ENCODE measurements at places on chromosomes 7 and 10. TPM values are rescaled to one million over a fixed set of nuclear protein-coding genes. Genes with fewer than 3 reads are reported as not detected.

GRCh38 chr10:26474026-26474425 is 35.9 kb downstream of the APBB1IP start:
- H3K4me3 ChIP-seq: no peak overlapping the region
- no peaks in the 10 kb centered on the region for H3K36me3 ChIP-seq
- H3K27me3 ChIP-seq: peaks cover 3% of the 10 kb centered on the region
- H3K4me1 ChIP-seq: no peaks in the 10 kb centered on the region
- no peak for DNase-seq
- H3K27ac ChIP-seq: no peak overlapping the region

- DNase-seq: no peak
- H3K4me1 ChIP-seq: peaks cover 10% of the 10 kb centered on the region
- no peaks in the 10 kb centered on the region for H3K36me3 ChIP-seq
- no peaks in the 10 kb centered on the region for H3K27me3 ChIP-seq
- no peak overlapping the region for H3K4me3 ChIP-seq
- no peak overlapping the region for H3K27ac ChIP-seq
Observed at GRCh38 chr7:11196143-11196542, 222.5 kb downstream of the PHF14 start.

DNA sequence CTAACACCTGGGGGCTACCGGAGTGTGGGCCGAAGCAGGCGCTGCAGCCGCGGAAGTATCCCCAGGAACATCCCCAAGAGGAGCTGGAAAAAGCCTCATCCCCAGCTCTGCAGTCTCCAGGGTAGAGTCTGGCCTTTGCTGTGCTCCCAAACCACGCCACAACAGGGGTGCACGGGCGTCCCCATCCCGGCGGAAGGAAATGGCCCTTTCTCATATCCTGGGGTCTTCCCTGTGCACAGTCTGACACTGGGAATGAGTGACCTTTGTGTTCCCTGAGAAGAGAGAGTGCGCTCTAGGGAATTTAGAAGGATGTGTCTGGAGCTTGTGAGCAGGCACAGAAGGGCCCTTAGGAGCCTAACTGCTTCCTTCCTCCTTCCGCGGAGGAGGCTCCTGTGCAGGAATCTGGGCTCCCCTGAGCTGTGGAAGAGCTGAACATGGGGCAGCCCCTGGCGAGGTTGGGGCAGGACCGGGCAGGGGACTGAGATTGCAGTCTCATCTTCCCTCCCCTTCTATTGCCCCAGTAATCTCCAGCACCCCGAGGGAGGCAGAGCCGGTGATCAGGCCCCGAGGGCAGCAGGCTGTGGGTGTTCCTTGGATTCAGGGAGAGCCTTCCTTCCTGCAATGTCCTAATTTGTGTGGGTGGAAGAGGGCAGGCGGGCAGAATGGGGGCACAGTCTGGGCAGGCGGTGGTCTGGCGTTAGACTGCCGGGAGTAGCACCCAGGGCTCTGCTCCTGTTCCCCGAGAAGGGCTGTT is 1.3 kb downstream of the REPIN1 start:
- H3K36me3 ChIP-seq: no peaks in the 10 kb centered on the region
- H3K4me1 ChIP-seq: peaks cover 25% of the 10 kb centered on the region
- H3K4me3 ChIP-seq: peak overlapping the region; percentile 87
- no peak for DNase-seq
- no peaks in the 10 kb centered on the region for H3K27me3 ChIP-seq
- H3K27ac ChIP-seq: peak overlapping the region; percentile 83

DNA sequence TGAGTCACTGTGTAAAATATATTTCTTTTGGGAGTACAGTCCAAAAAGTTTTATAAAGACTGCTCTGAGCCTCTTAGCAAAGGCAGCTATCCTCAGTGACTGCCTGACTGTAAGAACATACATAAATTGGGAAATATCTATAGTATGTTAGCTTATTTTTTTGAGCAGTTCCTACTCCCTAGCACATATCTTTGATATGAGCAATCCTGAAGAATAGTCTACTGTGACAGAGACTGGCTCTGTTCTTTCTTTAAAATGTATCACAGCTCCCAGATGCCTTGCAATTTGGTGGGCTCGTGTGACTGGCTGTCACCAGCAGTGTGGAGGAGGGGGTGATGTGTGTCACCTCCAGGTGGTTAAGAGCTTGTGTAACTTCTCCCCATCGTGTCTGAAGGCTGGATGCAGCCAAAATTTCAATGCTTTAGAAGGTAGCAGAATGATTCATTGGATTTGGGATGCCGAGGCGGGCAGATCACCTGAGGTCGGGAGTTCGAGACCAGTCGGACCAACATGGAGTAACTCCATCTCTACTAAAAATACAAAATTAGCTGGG is 47.9 kb downstream of the MTERF1 start:
- no peak for DNase-seq
- H3K36me3 ChIP-seq: no peaks in the 10 kb centered on the region
- H3K27me3 ChIP-seq: no peaks in the 10 kb centered on the region
- H3K27ac ChIP-seq: no peak overlapping the region
- H3K4me1 ChIP-seq: no peaks in the 10 kb centered on the region

GRCh38 chr7:105675934-105676371 is 94.7 kb upstream of the EFCAB10 start:
- H3K4me1 ChIP-seq: peaks cover 19% of the 10 kb centered on the region
- no peak for DNase-seq
- no peak overlapping the region for H3K27ac ChIP-seq
- H3K27me3 ChIP-seq: no peaks in the 10 kb centered on the region
- no peaks in the 10 kb centered on the region for H3K36me3 ChIP-seq

GRCh38 chr7:100489824-100490223 is 6.1 kb downstream of the NYAP1 start:
- no peaks in the 10 kb centered on the region for H3K4me1 ChIP-seq
- peak; percentile 35 for DNase-seq
- H3K4me3 ChIP-seq: no peak overlapping the region
- no peaks in the 10 kb centered on the region for H3K27me3 ChIP-seq

Gene NHLRC2
- 24.1 TPM for total RNA-seq

Gene TMEM184A
- total RNA-seq: 23.1 TPM

DNA sequence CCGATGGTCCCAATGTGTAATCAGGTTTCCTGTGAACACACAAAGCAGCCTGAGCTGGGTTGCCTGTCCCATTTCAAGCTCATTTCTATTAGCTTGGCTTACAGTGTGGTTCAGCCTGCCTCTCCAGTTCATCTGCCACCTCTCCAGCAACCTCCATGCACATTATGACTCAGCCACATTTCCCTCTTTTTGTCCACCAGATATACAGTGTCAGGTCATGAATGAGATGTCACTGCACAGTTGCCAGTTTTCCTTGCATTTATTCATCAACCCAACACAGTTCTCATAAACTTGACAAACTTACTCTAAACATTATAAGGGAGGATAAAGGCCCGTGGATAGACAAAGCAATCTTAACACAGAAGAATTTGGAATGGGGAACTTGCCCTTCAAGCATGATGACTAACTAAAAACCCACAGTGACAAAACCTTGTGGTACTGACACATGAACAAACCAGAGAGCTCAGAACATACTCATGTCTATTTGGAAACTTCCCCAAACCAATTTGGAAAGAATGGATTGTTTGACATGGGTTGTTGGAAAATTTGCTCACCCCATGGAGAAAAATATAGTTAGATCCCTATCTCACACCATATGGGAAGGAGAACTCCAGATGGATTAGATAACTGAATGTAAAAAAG is 2.5 kb upstream of the CFAP58 start:
- peak overlapping the region; percentile 92 for H3K27ac ChIP-seq
- 0 out of 2 replicates have a peak, but pooled peaks cover 8% of the 10 kb centered on the region for H3K27me3 ChIP-seq
- H3K36me3 ChIP-seq: no peaks in the 10 kb centered on the region

DNA sequence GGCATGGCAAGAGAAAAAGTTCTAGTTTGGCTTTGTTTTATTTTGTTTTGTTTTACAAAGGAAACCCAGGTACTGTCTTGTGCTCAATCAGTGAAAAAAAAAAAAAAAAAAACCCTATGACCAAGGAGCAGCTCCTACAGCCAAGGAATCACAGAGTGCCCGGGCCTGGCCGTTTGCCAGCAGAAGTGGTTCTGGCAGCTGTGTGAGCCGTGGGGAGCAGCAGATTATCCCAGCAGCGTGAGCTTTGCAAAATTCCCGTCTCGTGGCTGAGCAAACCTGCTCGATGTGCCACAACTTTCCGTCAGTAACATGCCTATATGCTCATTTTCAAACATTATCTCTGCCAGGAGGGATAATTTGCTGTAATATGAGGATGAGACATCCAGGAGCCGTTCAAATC is 293.7 kb downstream of the POU6F2 start:
- DNase-seq: peak; percentile 47
- peaks cover 22% of the 10 kb centered on the region for H3K4me1 ChIP-seq
- no peak overlapping the region for H3K4me3 ChIP-seq
- no peak overlapping the region for H3K27ac ChIP-seq
- no peaks in the 10 kb centered on the region for H3K36me3 ChIP-seq

Gene RAPGEF5
- total RNA-seq: 5.6 TPM

DNA sequence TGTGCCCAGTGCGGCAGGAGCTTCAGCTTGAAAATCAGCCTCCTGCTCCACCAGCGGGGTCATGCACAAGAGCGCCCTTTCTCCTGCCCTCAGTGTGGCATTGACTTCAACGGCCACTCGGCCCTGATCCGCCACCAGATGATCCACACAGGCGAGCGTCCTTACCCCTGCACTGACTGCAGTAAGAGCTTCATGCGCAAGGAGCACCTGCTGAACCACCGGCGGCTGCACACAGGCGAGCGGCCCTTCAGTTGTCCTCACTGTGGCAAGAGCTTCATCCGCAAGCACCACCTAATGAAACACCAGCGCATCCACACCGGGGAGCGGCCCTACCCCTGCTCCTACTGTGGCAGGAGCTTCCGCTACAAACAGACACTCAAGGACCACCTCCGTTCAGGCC is 16.1 kb upstream of the ZNF282 start:
- no peaks in the 10 kb centered on the region for H3K27me3 ChIP-seq
- H3K27ac ChIP-seq: no peak overlapping the region
- H3K36me3 ChIP-seq: peaks cover 37% of the 10 kb centered on the region
- H3K4me3 ChIP-seq: no peak overlapping the region
- no peak for DNase-seq

DNA sequence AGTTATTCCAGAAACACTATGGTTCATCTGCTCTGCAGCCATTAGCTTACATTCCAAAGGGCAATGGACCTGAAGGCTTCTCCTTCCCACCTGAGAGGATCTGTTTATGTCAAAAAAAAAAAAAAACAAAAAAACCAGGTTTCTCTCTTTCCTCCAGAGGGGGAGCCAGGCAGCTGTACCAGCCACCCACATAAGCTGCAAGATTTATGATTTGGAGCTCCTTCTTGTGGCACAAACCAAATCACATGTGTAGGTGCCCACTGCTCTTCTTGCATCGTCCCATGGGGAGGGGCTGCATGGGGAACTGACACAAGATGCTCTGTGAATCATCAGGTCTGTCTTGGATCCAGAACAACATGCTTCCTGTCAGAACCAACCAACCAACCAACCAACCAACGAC is 231.6 kb upstream of the IGFBP3 start:
- H3K36me3 ChIP-seq: no peaks in the 10 kb centered on the region
- H3K27me3 ChIP-seq: no peaks in the 10 kb centered on the region
- no peak for DNase-seq
- peaks cover 13% of the 10 kb centered on the region for H3K4me1 ChIP-seq
- no peak overlapping the region for H3K27ac ChIP-seq

- no peaks in the 10 kb centered on the region for H3K27me3 ChIP-seq
- H3K36me3 ChIP-seq: peaks cover 16% of the 10 kb centered on the region
- no peak for DNase-seq
Observed at GRCh38 chr7:44390701-44391100, 65.3 kb upstream of the CAMK2B start.

DNA sequence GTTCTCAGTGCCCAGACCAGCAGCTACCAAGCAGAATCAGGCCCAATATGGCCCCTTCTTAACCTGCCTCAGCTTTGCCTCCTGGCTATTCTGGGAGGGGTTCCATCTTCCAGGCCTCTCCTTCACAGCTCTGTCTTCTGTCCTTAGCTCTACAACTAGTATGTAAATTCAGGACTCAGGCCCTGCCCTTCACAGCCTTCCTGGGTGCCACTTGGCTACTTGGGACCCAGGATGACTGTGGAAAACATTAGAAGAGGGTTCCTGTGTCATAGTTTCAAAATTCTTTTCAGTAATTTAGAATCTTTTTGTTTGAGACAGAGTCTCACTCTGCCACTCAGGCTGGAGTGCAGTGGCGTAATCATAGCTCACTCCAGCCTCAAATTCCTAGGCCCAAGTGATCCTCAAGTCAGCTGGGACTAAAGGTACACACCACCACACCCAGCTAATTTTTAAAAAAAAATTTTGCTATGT is 33.2 kb upstream of the PAPSS2 start:
- H3K27ac ChIP-seq: no peak overlapping the region
- no peak overlapping the region for H3K4me3 ChIP-seq
- peaks cover 12% of the 10 kb centered on the region for H3K4me1 ChIP-seq
- no peaks in the 10 kb centered on the region for H3K27me3 ChIP-seq
- no peaks in the 10 kb centered on the region for H3K36me3 ChIP-seq
- DNase-seq: no peak

GRCh38 chr10:70440296-70441160 is 953 bp downstream of the NODAL start:
- H3K27me3 ChIP-seq: no peaks in the 10 kb centered on the region
- no peak for DNase-seq
- H3K4me1 ChIP-seq: no peaks in the 10 kb centered on the region

Gene GDF2
- total RNA-seq: not detected

Gene SRRM3
- 3.2 TPM for total RNA-seq

Gene KLF14
- not detected for total RNA-seq

DNA sequence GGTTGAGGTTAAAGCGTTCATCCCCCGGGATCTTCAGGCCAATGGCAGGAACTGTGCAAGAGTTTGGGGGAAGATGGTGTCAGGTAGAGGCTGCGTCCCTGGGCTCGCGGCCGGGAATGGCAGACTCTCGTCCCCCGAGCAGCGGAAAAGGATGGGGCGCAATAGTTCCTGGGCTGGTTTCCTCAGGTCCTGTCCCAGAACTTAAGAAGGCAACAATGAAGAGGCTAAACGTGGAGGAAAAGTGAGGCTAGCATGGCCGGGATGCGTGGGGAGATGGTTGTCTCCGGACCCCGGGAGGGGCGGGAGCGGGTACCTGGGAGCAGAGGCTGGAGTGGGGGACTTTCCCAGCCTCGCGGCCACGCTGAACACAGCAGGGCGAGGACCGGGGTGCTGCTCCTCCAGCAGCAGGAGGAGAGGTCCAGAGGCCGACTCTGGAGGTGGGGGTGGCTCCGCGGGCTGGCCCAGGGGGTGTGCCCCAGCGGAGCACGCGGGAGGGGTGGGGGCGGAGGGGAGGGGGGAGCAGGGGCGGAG is 882 bp downstream of the IRF5 start:
- no peaks in the 10 kb centered on the region for H3K36me3 ChIP-seq
- H3K27me3 ChIP-seq: no peaks in the 10 kb centered on the region
- H3K4me3 ChIP-seq: peak overlapping the region; percentile 94
- H3K27ac ChIP-seq: no peak overlapping the region
- no peaks in the 10 kb centered on the region for H3K4me1 ChIP-seq

DNA sequence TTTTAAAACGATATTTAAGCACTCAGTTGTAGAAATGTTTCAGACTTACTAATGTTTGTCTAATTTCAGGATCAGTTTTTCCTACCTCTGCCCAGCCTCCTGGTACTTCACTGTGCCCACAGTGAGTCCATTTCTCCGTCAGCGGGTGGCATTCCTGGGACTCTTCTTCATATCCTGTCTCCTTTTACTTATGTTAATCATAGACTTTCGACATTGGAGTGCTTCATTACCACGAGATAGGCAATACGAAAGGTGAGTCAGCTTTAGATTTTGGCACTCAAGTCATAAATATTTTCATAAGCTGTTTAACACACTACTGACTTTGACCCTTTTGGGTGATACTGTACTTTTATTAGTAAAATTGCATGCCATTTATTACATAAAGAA is 2.1 kb downstream of the ENTPD7 start:
- H3K27ac ChIP-seq: peak overlapping the region; percentile 75
- H3K27me3 ChIP-seq: no peaks in the 10 kb centered on the region
- peak overlapping the region; percentile 91 for H3K4me3 ChIP-seq
- peak; percentile 89 for DNase-seq
- no peaks in the 10 kb centered on the region for H3K36me3 ChIP-seq
- H3K4me1 ChIP-seq: peaks cover 23% of the 10 kb centered on the region
